ENCODE measurements at places on chromosomes 2 and 18.

- no peak for DNase-seq
Measured at GRCh38 chr18:7740821-7741220, 173.7 kb downstream of the PTPRM start.

GRCh38 chr2:147945660-147946059 lies 74.9 kb downstream of the ORC4 start:
- no peak for DNase-seq

DNA sequence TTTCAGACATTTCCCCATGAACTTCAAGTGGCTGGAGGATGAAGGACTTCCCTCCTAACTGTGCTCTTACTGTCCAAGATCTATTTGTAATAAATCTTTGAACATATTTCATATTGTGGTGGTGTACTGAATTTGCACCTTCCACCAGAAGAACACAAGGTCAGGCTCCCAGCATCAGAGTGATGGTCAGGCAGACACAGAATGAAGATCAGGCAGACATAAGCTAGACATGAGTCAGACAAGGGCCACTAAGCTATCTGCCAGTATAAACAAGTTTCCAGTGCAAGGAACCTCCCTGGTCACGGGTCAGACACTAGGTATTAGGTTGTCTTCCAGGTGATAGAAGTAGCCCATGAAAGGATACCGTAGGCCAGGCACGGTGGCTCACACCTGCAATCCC lies 20.0 kb downstream of the AQP12B start:
- DNase-seq: no peak

DNA sequence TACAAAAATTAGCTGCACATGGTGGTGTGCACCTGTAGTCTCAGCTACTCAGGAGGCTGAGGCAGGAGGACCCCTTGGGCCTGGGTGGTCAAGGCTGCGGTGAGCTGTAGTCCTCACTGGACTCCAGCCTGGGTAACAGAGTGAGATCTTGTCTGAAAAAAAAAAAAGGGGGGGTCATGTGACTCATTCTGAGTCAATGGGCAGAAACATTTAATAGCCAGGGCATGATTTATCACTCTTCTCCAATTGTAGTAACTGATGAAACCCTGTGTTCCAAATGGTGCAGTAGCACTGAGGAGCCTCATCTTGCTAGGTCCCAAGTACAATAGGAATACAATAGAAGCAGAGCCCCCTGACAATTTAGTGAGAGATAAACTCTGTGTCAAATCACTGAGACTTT lies 78.9 kb upstream of the CCDC68 start:
- DNase-seq: no peak

GRCh38 chr2:64439194-64439593 lies 14.8 kb upstream of the LGALSL start:
- no peak for DNase-seq

DNA sequence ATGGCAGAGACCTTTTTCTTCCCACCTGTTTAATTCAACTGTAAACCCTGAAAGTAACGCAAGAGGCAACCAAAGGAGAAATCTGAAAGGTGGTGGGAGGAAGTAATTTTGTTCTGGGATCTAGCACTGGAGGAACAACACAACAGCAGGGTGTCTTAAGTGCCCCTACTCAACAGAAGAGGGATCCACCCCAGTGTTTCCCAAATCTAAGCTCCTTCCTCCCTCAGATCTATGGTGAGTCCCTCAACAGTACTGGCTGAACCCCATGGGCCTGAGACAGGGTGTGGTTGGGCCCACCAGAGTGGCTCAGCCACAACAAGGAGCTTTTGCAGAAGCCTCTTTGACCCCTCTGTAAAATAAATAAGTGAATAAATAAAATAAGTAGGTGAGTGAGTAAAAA lies 790.3 kb downstream of the ERBB4 start:
- no peak for DNase-seq

- DNase-seq: no peak
Measured at GRCh38 chr18:68362907-68363306, 352.0 kb downstream of the TMX3 start.

GRCh38 chr18:70956554-70956953 lies 667.7 kb downstream of the SOCS6 start:
- DNase-seq: no peak

DNA sequence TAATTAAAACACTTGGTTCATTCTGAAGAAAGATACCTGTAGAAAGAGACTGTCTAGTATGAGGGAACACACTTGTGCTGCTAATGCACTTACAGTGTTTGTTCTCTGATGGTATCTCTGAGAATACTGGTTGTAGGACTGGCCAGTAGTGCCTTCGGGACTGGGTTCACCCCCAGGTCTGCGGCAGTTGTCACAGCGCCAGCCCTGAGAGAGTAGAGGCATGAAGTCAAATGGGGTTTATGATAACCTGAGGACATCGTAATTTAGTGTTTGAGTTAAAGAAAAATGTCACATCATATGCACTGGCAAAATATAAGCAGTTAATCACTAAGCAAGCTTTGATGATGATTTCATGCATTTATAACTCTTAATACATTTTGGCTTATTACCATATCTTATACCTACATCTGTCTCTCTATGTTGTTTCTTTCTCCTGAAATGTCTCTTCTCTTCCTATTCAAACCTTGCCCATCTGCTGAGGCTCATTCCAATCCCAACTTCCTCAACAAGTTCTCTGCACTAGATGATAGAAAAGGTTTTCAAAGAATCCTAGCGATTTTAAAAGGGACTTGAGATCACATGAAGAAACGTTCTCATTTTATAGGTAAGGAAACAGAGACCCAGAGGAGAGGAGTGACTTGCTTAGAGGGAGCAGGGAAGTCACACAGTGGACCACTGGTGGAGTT lies 50.2 kb downstream of the ATIC start:
- DNase-seq: no peak

DNA sequence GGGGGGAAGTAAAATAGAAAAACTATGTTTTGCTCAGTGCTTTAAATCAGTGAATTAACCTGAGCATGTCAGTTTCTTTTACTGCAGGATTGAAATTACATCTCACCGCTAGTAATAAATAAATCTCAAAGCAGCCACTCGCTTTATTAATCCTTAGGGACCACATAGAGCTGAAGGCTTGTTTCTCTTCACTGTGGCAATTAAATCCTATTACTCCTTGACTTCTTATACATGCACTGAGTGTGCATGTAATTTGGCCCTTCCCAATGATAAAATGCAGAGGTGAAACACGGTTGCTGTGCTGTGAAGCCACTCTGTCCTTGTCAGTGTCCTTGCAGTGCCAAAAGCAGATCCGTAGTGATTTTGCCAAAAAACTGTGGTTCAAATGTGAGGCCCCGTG lies 77.1 kb upstream of the RBM44 start:
- no peak for DNase-seq

DNA sequence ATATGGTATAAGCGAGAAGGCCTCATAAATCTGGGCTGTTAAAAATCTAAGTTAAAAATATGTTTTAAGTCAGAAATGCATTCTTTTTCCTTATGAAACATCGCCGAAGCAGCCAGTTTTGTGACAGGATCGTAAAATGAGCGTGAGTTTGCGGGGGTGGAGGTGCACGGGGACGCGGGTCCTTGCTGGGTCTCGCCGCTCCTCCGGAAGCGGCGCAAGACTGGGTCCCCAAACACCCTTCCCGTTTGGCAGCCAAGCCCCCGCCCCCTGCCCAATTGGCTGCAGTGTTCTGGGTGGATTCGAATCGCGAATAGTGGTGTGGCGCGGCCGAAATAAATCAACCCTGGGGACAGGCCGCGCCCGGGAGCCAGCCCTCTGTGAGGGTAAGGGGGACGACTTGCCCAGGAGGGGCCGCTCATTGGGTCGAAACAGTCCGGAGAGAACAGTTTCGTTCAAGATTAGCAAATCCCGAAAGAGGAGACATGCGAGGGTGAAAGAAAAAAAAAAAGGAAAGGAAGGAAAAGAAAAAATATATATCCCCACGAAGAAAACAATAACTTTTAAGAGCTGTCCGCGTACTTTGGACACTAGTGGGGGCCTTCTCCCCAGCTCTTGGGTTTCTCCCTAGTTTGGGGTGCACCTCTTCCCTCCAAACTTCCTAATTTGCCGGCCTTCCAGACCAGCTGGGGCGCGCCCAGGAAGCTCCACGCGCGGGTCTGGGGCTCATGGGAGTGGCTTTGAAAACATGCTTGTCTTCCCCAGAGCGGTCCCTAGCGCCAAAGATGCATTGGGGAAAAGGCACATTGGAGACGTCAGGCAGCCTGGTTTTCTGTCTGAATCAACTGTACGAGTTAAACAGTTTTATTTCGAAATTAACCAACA lies 3.1 kb upstream of the GATA6 start:
- no peak for DNase-seq

GRCh38 chr18:22814329-22814703 lies 118.8 kb upstream of the RBBP8 start:
- no peak for DNase-seq

DNA sequence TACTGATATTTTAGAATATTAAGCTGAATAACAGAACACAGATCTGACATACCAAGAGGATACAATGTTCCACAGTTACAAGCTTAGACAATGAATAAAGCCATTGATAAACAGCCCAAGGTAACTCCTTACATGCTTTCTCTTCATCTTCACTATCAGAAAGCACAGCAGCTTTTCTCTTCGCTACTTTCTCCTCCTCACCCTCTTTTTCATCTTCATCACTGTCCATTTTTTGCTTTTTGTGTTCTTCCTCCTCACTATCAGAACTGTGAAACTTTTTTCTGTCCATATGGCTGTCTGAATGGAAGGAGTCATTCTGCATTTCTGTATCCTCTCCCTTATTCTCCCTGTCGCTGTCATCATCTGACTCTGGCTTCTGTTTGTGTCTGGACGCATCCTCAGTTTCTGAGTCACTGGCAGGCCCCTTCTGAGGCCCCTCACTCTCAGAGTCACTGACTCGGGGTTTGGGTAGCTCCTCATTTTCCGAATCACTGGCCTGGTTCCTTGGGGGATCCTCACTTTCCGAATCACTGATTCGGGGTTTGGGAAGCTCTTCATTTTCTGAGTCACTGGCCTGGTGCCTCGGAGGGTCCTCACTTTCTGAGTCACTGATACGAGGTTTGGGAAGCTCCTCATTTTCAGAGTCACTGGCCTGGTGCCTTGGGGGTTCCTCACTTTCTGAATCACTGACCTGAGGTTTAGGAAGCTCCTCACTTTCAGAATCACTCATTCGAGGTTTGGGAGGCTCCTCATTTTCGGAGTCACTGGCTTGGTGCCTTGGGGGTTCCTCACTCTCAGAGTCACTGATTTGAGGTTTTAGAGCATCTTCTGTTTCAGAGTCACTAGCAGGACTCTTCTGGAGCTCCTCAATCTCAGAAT lies 21.5 kb downstream of the IWS1 start:
- no peak for DNase-seq

DNA sequence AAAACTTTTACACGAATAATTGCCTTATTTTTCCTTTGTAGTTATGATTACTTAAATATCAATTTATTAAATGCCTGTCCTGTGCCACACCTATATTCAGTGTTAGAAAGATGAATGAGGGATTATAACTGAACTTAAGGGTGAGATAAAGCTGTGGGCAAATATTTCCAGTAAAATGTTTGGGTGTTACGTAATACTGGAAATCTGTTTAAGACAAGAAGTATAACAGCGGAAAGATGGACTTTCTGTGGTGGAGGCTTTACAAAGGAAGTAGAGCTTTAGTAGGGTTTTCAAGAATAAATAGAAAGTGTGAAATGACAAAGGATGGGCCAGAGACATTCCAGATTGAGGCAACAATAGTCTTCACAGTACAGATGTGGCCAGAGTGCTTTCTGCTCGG lies 927.0 kb downstream of the DPP10 start:
- DNase-seq: no peak

DNA sequence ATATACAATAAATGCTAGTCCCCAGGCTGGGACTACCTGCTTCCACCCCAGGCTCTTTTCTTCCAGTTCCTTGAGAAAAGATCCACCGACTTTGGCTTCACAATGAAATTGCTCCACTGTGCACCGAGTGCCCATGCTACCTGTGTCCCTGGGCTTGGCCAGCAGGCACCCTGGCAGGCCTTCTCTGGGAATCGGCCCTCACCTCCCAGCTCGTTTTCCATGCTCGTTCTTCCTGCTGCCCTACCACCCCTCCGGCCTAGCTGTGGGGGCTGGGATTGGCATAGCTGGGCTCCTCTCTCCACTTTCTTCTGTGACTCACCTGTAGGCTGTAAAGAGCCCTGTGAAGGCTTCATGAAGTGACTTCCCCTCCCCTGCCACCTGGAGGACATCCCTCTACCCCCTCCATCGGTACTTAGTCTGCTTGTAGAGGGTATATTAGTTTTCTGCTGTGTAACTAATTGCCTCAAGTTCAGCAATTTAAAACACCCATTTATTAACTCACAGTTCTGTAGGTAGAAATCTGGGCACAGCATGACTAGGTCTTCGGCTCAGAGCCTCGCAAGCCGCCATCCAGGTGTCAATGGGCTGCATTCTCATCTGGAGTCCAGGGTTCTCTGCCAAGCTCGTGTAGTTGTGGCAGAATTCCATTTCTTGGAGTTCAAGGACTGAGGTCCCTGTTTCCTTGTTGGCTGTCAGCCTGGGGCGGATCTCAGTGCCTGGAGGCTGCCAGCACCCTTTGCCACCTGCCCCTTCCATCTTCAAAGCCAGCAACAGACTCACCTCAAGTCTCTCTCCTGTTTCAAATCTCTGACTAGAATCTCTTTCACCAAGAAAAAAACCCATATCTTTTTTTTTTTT lies 57.6 kb downstream of the DPYSL5 start:
- no peak for DNase-seq
